ENCODE measurements at places on chromosomes 6 and 20. TPM values are rescaled to one million over a fixed set of nuclear protein-coding genes. Genes with fewer than 3 reads are reported as not detected.

FRK gene
- total RNA-seq = 4.8 TPM

SLC52A3 gene
- total RNA-seq = 1.3 TPM

NOX3 gene
- total RNA-seq = not detected

EFCAB8 gene
- not detected for total RNA-seq

PRICKLE4 gene
- not detected for total RNA-seq

BMP6 gene
- 1.1 TPM for total RNA-seq

SIRPB2 gene
- 0.21 TPM for total RNA-seq

PAX1 gene
- total RNA-seq = not detected

C4A gene
- 1.4 TPM for total RNA-seq

EHMT2 gene
- total RNA-seq = 28.4 TPM

ENPP1 gene
- 0.72 TPM for total RNA-seq

CTCFL gene
- total RNA-seq = not detected

SYNGAP1 gene
- 1.4 TPM for total RNA-seq

B3GAT2 gene
- not detected for total RNA-seq

CLDN20 gene
- total RNA-seq = not detected

UBE2V1 gene
- 14.9 TPM for total RNA-seq

BHLHE23 gene
- total RNA-seq = not detected

WFDC5 gene
- 2.4 TPM for total RNA-seq

PSMB9 gene
- 16.1 TPM for total RNA-seq

MEI4 gene
- 0.24 TPM for total RNA-seq

SMLR1 gene
- total RNA-seq = not detected

SLC16A10 gene
- total RNA-seq = not detected

ULBP3 gene
- total RNA-seq = 4.0 TPM

NRN1 gene
- total RNA-seq = not detected

ANKRD60 gene
- not detected for total RNA-seq

RIPPLY2 gene
- total RNA-seq = not detected

AVP gene
- not detected for total RNA-seq

MGME1 gene
- 5.1 TPM for total RNA-seq

SMOC2 gene
- total RNA-seq = 1.1 TPM

PROKR2 gene
- total RNA-seq = not detected

CRISP2 gene
- not detected for total RNA-seq

SLC22A7 gene
- total RNA-seq = not detected

LCA5 gene
- total RNA-seq = 2.7 TPM

MUC21 gene
- under 0.01 TPM for total RNA-seq
